RPMI7951 (cell line): ENCODE measurements at places on chromosomes 5 and 9.

- DNase-seq: peak; percentile 67
Observed at GRCh38 chr9:115250621-115251032, 132.7 kb upstream of the TNC start.

DNA sequence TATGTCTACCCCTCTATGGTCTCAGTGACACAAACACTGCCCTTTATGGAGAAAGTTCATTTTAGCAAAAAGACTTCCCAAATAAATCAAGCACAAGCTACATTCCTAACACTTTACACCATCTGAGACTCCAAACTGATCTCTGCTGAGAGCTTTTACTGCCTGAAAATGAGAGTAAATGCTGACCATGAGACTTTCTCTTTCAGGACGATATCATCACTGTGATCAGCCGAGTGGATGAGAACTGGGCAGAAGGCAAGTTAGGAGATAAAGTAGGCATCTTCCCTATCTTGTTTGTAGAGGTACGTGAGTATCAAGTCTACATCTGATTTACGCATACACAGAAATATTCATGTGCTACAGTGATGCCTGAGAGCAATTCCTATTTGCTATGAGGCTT, 67.5 kb downstream of the SH3RF2 start:
- no peak for DNase-seq

GRCh38 chr5:139342423-139342723, 719 bp downstream of the PAIP2 start:
- no peak for DNase-seq

- no peak for DNase-seq
Observed at GRCh38 chr9:35257986-35258659, 96.3 kb downstream of the UNC13B start.

- DNase-seq: peak; percentile 60
Observed at GRCh38 chr5:163695830-163696578, 190.6 kb downstream of the MAT2B start.
